Motor neuron (in vitro differentiated cells): ENCODE measurements at places on chromosomes 16 and 17. TPM values are rescaled to one million over a fixed set of nuclear protein-coding genes. Genes with fewer than 3 reads are reported as not detected.

The RPTOR gene
- 18.8 and 19.8 TPM in 2 replicates for total RNA-seq

The C16orf96 gene
- 0.29 and 0.45 TPM in 2 replicates for total RNA-seq

The EFCAB5 gene
- 0.53 and 0.81 TPM in 2 replicates for total RNA-seq

The SLC52A1 gene
- 0.21 and 0.23 TPM in 2 replicates for total RNA-seq

DNA sequence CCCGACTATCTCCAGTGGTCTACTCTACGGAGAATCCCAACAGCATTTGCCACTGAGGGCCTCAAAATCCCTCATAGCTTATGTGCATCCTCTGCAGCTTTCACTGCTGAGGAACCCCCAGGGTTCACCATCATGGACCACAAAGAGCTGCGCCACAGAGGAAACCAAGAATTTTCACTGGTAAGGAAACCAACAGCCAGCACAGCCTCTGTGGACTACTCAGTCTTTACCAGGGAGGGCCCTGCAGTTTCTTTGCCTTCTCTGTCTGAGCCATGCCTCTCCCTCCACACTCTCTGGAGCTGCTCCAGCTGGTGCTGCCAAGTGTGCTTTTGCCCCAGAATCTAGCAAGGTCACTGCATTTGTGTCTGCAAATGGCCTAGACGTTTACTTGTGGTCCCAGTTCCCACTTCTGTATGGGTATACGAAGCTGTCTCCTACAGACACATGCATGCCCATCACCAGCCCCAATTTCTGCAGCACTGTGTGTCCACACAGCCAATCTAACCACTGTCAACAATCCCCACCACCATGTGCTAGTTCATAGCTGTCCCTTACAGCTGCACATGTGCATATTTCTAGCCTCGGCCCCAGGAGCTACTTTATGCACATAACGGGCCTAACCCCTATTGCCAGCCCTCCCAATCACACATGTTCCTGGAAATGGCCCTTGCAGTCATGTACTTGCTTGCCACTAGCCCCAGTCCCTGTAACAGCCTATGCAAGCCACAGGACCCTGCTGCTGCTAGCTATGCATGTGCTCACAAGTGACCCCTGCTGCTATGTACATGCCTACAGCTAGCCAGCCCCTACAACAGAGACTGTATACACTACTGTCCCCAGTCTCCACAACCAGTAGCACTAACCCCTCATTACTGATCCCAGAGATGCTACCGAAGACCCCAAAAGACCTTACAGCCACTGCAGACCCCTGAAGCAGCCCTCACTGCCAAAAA is 1437.4 kb downstream of the CDH11 start:
- no peak for ATAC-seq

DNA sequence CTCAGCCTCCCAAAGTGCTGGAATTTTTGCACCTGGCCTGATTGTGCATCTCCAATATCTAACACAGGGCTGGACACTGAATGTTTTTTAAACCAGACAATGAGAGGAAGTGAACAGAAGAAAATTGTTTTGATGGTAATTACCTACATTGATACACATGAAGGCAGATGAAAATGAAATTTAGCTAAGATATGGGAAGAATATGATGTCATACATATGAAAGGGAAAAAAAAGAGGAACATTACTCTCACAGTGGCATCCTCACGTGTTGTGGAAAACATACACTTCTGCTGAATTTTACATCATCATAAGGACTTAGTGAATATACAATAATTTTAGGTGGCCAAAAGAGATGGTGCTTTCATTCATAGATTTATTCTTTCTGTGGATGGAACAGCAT is 111.7 kb downstream of the SYCE1L start:
- no peak for ATAC-seq

The CHMP1A gene
- 43.4 and 43.9 TPM in 2 replicates for total RNA-seq

The CCT6B gene
- total RNA-seq = 2.2 and 3.4 TPM in 2 replicates

DNA sequence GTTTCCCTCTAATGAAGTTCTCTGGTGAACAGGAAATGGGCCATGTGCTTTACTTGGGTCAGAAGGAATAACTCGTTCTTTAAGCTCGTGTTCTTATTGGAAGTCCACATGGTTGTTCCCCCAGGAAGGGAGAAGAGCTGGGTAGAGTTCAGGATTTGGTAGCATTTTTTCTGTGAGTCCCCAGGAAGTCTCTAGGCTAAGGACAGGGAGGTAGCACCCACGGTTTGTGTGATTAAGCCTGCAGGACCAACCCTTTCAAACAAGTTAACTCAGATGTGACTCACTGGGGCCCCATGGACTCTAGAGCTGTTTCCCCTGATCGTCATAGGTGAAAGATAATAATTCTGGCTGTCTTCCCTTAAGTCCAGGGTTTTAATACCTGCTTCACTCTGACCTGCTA is 16.4 kb downstream of the SAP30BP start:
- no peak for ATAC-seq

GRCh38 chr16:23279721-23280153 is 22.4 kb upstream of the SCNN1B start:
- peak; percentile 27 for ATAC-seq

DNA sequence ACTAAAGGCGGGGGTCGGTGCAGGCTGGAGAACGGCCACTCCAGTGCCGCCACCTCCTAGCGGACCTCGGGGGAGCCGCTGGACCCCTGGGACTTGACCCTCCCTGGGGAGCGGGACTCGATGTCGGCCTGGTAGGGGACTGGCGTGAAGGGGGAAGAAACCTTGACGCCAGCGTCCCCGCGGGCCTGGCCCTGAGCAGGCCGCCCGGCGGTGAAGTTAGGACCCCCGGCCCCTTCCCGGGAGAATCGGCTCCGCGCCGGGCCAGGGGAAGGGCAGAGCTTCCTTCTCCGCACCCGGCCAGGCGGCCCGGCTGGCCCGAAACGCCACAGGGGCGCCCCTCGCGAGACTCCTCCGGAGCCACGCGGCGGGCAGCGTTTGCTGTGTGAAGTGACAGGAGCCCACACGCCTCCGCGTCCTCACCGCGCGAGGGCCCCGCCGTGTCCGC is 389 bp downstream of the DUS1L start:
- peak; percentile 72 for ATAC-seq

DNA sequence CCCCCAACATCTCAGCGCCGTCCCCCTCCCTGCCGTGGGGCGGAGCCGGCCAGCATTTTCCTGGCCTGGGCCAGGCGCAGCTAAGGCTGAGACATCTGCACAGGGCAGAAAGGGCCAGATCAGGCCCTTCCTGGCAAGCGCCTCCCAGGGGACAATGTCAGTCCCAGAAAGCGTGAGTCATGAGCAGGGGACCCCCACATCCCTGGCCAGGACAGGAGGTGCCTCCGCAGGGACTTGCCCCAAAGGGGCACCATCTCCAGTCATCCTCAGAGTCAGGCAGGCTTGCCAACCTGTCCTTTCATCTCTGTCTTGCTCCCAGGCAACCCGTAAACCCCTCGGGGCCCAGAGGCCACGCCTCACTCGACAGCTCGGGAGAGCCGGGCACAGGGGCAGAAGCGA is 43.2 kb downstream of the SOCS1 start:
- ATAC-seq = peak; percentile 61

DNA sequence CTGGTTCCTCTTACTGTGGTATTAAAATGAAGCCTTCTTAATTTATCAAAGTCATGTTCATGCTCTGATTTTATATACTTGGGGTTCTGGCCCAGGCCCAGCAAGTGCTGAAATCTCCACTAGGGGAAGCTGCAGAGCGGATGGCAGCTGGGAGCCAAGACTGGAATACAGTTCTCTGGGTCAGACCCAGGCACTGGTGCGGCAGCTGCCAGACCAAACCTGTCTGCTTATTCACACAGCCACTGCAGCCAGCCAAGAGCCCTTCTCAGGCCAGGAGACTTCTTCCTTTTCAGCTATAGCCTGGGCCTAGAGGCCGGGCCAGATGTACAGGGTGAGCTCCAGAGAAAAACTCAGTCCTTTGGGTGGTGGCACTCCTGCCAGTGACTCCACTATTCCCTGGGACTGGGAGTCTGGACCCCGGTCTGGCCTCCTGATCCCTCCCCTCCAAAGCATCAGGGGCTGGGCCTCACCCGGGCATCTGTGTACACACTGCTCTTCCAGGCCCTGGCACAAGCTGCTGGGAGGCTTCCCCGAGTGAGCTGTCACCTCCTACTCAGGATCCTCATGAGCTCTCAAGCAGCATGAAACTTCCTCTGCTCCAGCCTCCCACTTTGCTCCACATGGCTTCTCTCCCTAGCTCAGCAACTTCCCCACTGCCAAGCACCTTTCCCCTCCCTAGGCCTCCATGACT is 24.4 kb downstream of the ATP6V0D1 start:
- peak; percentile 68 for ATAC-seq

GRCh38 chr17:61302953-61303816 is 96.5 kb upstream of the TBX2 start:
- peak; percentile 66 for ATAC-seq

- ATAC-seq = no peak
Measured at GRCh38 chr16:56355786-56356275, 69.5 kb downstream of the AMFR start.

DNA sequence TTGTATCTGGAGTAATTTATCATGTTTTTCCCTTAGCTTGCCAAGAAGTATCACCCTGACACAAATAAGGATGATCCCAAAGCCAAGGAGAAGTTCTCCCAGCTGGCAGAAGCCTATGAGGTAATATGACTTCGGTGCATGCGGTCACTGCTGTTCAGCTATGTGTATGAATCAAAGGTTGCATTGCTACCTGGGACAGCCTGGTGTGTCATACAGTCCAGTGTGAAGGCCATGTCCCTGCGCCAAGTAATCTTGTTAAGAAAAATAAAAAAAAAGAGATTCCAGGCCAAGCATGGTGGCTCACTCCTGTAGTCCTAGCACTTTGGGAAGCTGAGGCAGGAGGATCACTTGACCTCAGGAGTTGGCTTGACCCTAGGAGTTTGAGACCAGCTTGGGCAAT is 11.7 kb downstream of the DNAJA3 start:
- ATAC-seq = no peak

DNA sequence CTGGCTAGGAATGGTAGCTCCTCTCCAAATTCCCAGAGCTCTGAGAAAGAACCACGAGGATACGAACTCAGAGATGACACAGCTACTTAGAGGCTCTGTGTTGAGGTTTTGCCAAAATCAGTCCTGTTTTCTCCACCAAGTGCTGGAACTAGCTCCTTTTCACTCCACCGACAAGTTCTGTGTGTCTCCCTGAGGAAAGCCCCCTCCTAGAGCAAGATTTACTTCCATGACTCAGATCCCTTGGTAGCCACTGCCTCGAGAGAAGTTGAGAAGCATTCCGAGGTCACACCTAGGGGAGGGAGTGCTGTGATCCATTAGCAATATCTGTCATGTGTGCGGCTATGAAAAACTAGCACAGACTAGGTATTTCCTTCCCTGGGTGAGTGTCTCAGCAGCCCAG is 30.6 kb downstream of the IL21R start:
- no peak for ATAC-seq

- no peak for ATAC-seq
Measured at GRCh38 chr17:13415871-13416416, 185.8 kb downstream of the HS3ST3A1 start.

GRCh38 chr16:14510939-14511799 is 118.9 kb downstream of the PARN start:
- ATAC-seq = no peak

DNA sequence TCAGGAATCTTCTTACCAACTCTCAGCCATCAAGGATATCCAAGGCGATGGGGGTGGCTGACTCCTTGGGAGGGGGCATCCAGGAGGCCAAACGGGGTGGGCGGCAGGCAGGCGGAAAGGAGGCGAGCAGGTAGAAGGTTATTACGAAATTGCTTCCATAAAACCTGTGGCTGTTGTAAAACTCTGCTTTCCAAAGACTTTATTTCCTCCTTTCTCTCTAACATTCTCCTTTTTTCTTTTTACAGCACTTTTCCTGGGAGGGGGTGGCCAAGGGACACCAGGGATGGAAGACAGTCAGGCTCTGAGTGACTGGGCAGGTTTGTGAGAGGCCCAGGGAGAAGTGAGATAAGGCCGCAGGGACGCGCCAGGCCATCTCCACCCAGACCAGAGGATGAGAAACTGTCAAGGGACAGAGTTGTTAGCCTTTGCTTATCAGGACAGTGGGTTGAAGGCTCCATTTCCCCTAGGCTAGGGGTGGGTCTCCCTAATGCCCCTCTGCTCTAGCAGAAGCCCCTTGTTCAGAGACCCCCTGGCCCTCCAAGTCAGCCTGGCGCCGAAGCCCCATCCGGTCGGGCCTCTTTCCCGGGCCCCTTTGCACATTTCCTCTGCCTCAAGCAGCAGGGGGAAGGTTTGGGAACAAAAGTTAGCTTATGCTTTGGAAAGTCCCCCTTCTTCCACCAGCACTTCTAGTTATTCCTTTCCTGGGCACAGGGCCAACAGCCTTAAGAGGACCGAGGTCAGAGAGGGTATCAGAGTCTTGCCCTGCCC is 5.0 kb upstream of the HOXB9 start:
- ATAC-seq = no peak

The KRTAP9-3 gene
- total RNA-seq = 0.21 TPM in 1 of 2 replicates, not detected in the other

GRCh38 chr16:27824006-27824405 is 239.5 kb downstream of the GSG1L start:
- no peak for ATAC-seq

DNA sequence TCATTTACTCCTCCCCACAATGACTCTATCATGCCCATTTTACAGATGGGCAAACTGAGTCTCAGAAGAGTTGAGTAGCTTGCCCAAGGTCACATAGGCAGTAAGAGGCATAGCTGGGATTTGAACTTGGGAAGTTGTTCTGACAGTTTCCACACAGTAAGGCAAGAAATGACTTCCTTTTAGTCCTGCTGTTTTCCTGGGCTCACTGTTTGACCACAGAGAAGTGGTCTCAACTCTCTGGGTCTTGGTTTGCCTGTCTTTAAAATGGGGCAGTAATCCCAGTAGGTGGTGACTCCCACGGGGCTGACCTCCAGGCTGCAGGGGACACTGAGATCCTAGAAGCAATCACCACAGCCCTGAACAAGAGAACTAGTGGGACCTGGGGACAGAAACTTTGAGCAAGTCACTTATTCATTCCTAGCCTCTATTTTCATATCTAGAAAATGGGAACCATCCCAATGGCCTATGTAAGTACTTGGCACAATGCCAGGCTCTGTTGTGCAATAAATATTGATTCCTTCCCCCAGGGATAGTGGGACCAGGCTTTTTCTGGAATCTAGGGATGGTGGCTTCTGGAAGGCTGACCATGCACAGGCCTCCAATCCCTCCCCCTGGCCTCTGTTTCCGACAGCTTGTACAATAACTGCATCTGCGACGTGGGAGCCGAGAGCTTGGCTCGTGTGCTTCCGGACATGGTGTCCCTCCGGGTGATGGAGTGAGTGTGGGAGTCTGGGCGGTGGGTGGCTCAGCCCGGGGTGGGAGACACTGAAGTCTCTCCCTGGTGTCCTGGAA is 20.5 kb downstream of the DEXI start:
- ATAC-seq = no peak

DNA sequence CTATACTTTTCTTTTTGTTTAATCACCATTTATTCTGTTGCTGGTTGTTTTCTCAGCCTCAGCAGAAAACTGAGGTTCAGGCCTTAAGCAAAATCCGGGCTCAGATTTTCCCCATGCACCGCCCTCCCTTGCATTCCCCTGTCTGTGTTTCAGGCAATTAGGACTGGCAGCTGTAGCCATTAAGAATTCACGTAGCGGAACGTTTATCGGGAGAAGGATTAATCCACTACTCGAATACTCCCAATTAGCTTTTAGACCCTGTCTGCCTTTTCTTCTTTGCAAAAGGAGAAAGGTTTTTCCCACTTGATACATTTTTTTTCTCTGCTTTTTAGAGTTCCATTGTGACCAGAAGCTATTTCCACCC is 173.1 kb downstream of the RPTOR start:
- no peak for ATAC-seq
